Stimulated activated CD4-positive, alpha-beta T cell treated with anti-CD3 and anti-CD28 coated beads, Interleukin-1b, Interleukin-23, amount 100 ng/mL, for 1 hour (primary cell): ENCODE measurements at places on chromosomes 2 and 18.

DNA sequence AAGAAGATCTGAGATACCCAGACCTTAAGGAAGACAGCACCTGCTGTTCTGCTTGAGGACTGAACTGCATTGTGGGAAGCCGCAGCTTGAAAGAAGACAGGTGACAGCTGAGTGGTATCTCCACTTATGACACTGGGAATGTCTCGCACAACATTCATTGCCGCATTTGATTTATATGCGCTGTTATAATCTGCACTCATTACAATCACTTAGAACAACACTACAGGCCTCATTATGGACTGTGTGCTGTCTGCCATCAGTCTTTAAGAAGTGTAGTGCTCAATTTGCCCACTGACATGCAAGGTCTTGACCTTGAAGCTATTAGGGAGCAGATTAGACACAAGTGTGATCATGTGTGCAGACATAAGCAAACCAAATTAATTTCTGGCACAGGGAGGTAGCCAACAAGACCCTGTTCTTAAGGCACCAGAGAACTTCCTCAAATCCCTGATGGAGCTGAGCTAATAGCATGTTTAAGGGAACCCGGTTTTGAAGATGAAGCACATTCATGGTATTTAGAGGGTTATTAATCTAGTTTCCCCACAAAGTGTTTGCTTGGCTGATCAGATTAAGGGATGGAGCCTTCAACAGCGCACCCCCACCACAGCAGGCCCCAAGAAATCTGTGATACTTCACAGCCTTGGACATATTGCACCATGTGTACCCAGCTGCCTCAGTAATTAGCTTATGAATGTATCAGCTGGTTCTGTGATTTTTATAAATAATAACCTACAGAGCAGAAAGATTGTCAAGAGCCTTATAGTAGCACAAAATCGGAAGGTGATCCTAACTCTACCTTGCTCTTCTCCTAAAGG, 146.8 kb downstream of the SATB2 start:
- DNase-seq: no peak

GRCh38 chr2:8259106-8259840, 422.6 kb upstream of the ID2 start:
- DNase-seq: no peak

- no peak for DNase-seq
These were observed 76.0 kb downstream of the EMX1 start for GRCh38 chr2:72993147-72993932.

- no peak for DNase-seq
These were observed 241.6 kb upstream of the FN1 start for GRCh38 chr2:215677481-215677880.

- DNase-seq: no peak
These were observed 117.6 kb downstream of the POLE4 start for GRCh38 chr2:75076088-75076487.

DNA sequence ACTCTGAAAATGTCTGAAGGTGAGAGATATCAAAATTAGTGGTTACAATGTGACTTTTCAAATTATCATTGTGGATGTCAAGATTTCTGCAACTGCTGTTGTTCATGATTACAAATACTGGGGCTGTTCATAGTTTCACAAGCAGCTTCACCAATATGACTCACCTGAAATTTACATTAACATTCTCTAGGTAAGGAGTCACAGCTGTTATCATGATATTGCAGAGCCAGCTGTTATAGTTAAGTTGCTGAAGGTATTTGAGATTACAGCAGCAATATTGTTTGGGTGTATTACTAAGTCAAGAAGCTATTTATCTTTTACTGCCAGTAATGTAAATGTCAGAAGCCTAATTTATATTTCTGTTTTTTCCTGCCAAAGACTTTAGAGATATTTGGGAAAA, 140.0 kb downstream of the MC4R start:
- no peak for DNase-seq

DNA sequence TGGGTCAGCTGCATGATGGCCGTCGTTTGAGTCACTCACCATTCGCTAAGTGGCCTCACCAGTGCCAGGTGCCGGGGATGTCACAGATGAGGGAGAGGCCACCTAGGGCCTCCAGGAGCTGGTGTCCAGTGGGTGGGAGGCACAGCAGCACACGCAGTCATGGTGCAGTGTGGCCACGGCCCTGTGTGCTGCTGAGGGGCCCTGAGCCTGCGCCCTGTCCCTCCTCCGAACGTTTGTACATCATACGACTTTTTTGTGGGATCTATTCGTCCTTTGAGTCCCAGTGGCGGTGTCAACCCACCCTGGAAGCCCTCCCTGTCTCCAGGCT, 30.1 kb upstream of the ODC1 start:
- DNase-seq: no peak

GRCh38 chr2:236365258-236366048, 101.2 kb upstream of the ASB18 start:
- DNase-seq: no peak

DNA sequence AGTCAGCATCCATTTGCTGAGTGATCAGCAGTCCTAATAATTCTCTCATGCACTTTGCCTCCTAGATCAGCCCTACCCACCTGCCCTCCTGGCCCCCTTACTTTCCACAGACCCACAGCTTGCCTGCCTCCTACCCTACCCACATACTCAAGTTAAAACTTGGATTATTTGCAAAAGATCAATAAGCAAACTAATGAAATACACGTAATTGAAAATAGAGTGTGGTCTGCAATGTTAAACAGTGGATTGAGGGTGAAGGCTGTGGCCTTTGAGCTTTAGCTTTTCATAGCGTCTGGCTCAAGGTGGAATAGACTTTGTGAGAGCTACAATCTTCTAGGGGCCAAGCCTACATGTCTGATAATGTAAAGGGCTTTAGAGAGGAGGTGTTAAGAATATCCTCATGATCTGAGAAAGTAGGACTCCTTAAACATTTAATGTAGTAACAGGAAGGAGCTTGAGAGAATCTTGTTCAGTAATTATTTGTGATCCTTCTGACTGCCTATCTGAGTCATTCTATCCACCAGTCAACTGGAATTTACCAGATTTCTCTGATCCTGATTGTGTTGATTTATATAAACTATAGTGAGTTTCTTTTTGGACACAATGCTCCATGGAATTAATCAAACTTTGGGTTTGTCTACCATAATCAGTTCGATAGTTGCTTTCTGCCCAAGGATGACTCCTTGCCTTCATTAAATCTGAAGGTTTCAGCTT, 310.0 kb downstream of the HRH4 start:
- DNase-seq: no peak

DNA sequence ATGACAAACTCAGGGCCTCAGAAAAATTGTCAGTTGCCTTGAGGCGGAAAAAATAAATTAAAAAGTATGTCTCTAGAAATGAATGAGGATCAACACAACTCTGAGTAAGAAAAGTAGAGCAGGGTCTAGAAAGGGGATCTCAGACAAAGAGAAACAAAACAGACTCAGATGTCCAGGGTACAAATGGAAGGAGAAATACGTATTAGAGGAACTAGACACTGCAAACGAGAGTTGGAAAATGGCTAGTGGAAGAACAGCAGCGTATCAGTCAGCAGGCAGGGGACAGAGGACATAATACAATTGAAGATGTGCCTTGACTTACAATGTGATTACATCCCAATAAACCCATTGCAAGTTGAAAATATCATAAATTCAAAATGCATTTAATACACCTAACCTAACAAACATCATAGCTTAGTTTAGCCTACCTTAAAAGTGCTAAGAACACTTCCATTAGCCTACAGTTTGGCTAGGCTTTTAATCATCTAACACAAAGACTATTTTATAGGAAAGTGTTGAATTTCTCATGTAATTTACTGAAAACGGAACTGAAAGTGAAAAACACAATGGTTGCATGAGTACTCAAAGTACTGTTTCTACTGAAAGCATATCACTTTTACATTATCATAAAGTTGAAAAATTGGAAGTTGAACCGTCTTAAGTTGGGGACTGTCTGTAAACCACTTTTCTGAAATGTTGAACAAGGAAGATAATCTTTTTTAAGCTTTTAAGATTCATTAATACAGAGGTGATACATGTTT, 182.8 kb downstream of the NBAS start:
- no peak for DNase-seq

DNA sequence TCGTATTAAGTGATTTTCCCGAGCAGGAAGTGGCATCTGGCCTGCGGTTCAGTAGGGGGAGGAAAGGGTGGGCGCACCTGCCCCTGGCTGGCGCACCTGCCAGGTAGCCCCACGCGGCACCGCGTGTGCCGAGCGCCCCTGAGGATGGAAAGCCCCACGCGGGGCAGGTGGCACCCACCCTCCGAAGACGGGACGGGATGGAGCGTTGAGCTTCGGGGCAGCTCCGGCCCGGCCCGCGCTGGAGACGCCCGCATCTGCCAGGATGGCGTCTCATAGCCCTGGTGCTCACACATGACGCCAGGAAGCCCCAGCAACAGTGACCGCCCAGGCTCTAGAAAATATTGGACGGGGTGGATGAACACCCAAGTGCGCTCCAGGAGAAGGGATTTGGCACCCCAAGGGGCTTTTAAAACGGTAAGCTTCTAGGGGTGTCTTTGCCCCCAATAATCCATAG, 2.5 kb upstream of the NFATC1 start:
- DNase-seq: no peak

DNA sequence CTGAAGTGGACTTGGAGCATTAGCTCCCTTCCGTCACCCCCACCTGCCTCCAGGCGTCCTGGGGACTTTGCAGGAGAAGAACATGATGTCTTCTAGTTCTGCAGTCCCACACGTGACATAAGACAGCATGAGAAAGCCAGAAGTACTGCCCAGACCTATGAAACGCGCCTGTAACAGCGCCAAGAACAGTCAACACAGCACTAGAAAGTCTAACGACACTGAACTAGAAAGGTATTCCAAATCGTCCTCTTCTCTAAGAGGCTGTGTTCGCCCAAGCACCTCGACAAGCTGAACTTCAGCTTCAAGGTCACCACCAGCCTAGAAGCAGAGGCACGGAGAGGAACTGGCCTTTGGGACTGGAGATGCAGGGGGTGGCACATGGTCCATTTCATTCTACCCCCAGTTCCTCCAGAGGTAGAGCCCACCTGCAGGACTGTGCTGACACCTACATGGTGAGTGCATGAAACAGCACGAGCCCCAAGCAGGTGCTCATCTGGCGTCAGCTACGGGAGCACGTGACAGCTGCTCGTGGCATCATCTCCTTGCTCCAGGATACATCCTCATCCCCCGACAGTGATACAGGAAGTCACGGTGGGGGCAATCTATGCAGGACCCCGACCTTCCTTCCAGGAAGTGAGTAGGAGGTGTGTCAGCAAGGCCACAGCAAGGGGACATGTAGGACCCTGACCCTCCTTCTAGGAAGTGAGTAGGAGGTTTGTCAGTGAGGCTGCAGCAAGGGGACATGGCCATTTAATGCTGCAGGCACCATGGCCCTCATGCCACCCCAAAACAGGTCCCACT, 3.7 kb downstream of the HDAC4 start:
- no peak for DNase-seq

DNA sequence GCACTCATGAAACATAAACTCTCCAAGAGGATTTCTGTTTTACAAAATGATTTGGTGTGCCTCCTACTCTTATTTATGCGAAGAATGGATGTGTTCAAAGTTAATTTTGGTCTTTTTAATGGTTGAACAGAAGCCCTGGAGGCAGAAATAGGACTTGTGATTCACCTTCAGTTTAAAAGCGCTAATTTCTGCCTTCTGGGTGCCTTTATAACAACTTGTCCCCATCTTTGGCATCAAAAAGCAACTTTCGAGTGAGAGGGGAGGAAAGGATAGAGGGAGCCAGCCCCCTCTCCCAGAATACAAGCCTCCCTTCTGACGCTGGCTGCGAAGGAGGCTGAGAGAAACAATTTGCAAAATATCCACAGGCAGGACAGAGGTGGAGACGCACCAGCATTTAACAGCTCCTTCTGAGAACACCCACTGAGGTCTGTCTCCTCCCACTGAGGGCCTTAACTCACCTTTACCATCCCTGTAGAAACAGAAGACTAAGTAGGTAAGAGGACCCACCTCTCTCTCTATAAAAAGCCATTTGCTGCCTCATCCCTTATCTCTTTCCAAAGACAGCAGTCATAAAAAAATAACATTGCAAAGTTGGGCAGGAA, 24.3 kb upstream of the BCL11A start:
- no peak for DNase-seq

GRCh38 chr2:26401739-26402541, at the start of gene DRC1:
Gene DRC1, plus strand, starts transcription at chr2:26401920. Its CDS starts 70 bp downstream, at chr2:26401990.
- DNase-seq: no peak

- DNase-seq: no peak
These were observed 126.3 kb downstream of the LYPD6B start for GRCh38 chr2:149164827-149165226.

DNA sequence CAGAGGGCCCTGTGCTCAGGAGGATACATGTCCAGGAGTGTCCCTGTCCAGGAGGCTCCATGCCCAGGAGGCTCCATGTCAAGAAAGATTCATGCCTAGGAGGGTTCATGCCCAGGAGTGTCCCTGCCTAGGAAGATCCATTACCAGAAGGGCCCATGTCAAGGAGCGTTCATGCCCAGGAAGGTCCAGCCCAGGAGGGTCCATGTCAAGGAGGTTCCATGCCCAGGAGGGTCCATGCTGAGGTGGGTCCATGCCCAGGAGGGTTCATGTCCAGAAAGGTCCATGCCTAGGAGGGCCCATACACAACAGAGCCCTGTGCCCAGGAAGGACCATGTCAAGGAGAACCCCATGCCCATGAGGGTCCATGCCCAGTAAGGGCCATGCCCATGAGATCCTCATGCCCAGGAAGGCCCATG, 7.0 kb downstream of the GPR35 start:
- DNase-seq: no peak

- no peak for DNase-seq
These were observed 69.5 kb upstream of the CHRNA1 start for GRCh38 chr2:174833737-174834136.

DNA sequence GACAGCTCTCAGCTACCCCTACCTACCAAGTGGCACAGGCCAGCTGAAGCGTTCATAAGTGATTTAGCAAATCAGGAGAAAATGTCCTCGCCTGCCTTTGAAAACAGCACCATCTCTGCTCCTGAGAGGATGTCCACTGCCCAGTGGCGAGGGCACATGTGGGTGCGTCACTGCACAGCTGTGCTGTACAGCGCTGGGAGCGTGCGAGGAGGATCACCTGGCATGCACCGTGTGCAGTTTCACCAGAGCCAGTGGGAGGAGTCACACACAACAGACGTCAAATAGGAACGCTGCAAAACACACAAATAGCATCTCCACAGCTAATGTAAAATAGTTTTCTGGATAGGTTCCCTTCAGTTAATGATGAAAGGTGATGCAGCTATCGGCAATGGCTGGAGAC, 154.1 kb downstream of the HDAC4 start:
- no peak for DNase-seq

DNA sequence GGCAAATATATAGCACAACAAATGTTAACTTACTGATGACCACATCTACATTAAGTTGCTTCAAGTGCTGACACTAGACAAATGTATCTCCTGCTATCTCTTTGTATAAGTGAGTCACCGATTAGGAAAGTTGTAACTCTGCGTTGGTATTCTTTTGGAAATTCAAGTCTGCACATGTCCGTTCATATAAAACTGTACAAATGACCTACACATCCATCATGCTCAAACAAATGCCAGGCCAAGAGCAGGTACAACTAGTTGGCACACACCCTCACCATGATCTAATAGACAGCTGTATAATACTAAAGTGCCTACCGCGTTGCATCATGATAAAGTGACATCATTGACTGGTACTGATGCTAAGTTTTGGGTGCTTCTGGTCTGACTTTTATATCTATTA, 141.1 kb downstream of the RBMS1 start:
- DNase-seq: no peak

GRCh38 chr2:28325567-28326468, 66.8 kb upstream of the FOSL2 start:
- no peak for DNase-seq
